Stimulated activated CD4-positive, alpha-beta T cell treated with anti-CD3 and anti-CD28 coated beads, Interleukin-1b, Interleukin-23, amount 100 ng/mL, for 4 hours (primary cell): ENCODE measurements at places on chromosomes 12 and 14.

- peak; percentile 55 for DNase-seq
These were observed 39.7 kb downstream of the KRT80 start for GRCh38 chr12:52151837-52152783.

GRCh38 chr14:91350483-91350812 lies 67.2 kb downstream of the CCDC88C start:
- no peak for DNase-seq

- DNase-seq = no peak
These were observed 43.2 kb downstream of the MGAT4C start for GRCh38 chr12:86213012-86213411.

GRCh38 chr12:65459545-65459944 lies 181.1 kb downstream of the MSRB3 start:
- DNase-seq = no peak

DNA sequence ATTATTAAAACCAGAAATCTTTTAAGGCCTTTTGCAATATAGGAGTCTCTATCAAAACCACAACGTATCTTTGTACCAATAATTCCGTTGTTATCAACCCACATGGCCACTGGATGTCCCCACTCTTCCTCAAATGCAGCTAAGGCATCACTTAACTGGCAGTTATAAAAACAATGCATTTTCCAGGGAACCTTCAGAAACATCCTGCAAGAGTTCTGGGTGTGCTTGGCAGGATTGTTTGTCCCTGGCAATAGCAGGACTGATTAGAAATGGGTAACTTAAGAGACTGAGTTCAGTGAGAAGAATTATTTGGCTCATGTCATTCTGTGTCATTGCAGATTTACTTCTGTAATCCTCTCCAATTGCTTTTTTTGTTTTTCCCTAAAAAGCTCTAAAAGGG lies 112.0 kb downstream of the SLC15A5 start:
- no peak for DNase-seq

DNA sequence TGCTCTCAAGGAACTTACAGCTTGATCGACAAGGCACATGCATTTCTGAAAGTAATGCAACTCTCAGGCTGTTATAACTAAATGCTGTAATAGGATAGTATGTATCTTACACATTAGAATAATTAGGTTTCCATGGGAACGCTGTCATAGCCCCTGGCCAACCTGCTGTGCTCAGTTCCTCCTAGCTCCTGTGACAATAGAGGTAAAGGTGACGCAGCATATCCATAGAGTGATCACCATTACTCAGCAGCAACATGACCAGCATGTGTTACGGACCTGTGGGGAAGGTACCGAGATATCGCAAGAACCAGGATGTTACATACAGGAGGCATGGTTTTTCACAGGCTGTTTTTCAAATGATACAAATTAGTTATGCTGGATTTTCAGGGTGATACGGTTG lies 150.7 kb downstream of the CAND1 start:
- no peak for DNase-seq

- DNase-seq = no peak
These were observed 237.1 kb downstream of the ACSS3 start for GRCh38 chr12:81314903-81315531.

- DNase-seq = no peak
These were observed 212.1 kb upstream of the FKBP4 start for GRCh38 chr12:2582631-2583030.

DNA sequence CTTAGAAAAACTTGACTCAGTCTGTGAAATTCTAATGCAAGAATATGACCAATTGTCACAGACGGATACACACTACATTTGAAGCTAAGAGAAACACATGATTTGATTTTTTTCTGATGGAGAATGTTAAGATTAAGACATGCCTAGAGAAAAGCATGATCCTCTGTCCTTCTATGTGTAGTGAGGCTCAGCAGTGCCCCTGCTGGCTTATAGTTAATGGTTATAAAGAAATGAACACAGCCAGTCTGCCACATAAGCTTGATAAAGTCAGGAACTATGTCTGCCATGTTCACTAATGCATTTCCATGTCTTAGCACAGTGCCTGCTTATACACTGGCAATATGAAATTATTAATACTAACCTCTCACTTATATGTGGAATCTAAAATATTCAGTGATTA lies 168.1 kb upstream of the DAAM1 start:
- no peak for DNase-seq

GRCh38 chr12:19025582-19025981 lies 104.0 kb upstream of the PLEKHA5 start:
- no peak for DNase-seq

GRCh38 chr12:53726946-53727309 lies 324 bp downstream of the CALCOCO1 start:
- no peak for DNase-seq

GRCh38 chr12:58104351-58104755 lies 163.0 kb downstream of the ATP23 start:
- no peak for DNase-seq

- DNase-seq = no peak
These were observed 300.9 kb upstream of the SRRM4 start for GRCh38 chr12:118680356-118680963.

- peak; percentile 50 for DNase-seq
These were observed 448.5 kb downstream of the TMEM121 start for GRCh38 chr14:105974902-105975301.

GRCh38 chr12:58131986-58132755 lies 190.8 kb downstream of the ATP23 start:
- no peak for DNase-seq

GRCh38 chr14:80291101-80291500 lies 79.8 kb upstream of the DIO2 start:
- DNase-seq = no peak

GRCh38 chr12:7108003-7108795 lies 815 bp downstream of the C1RL start:
- DNase-seq = peak; percentile 59

DNA sequence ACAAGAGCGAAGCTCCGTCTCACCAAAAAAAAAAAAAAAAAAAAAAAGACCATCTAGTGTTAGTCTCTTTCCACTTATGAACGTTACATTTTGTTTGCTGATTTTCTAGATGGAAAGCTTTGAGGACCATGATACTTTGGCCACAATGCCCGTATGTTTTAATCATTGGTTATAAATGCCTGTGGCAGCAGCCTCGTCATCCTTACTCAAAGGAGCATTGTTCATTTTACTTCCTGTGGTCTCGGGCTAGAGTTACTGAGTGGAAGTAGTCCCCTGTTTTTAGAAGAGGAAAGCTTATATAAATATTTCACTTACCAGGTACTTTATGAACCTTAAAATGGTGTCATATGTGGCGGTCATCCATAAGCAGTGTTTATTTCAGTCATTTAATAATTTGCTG lies 359.9 kb downstream of the AEBP2 start:
- no peak for DNase-seq

GRCh38 chr14:62614122-62614521 lies 431.1 kb downstream of the KCNH5 start:
- DNase-seq = no peak
